ENCODE measurements at places on chromosomes 16 and 17. TPM values are rescaled to one million over a fixed set of nuclear protein-coding genes. Genes with fewer than 3 reads are reported as not detected.

Gene TSNAXIP1
- not detected for polyA plus RNA-seq

DNA sequence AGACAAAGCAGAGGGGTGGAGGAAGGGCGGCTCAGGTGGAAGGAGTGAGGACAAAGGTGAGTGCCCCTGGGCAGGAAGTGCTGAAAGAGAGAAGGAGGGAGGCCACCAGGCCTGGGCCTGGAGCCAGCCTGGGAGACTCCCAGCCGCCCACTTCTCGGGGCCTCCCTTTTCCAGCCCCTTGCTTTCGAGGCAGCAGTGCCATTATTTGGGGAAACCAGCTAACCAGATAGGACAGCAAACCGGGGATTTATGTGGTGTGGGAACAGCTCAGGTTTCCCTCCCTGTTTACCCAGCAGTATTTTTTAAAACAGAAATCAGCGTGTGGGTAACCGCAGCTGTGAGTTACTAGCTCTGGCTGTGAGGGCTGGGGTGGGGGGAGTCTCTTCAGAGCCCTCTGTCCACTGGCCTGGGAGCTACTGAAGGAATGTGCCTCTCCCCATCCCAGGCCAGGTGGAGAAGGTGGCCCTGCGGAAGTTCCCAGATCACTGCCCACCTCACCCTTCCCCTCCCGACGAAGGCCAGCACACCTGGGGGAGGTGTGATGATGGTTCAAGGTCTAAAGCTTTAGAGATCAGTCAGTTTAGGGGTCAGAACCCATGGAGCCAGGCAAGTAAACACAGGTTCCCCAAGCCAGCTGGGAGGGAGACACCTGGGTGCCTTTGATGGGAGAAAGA, 8.4 kb upstream of the MEOX1 start:
- no peak for DNase-seq

GRCh38 chr17:7021993-7022778, 664 bp upstream of the BCL6B start:
- peak; percentile 79 for DNase-seq

DNA sequence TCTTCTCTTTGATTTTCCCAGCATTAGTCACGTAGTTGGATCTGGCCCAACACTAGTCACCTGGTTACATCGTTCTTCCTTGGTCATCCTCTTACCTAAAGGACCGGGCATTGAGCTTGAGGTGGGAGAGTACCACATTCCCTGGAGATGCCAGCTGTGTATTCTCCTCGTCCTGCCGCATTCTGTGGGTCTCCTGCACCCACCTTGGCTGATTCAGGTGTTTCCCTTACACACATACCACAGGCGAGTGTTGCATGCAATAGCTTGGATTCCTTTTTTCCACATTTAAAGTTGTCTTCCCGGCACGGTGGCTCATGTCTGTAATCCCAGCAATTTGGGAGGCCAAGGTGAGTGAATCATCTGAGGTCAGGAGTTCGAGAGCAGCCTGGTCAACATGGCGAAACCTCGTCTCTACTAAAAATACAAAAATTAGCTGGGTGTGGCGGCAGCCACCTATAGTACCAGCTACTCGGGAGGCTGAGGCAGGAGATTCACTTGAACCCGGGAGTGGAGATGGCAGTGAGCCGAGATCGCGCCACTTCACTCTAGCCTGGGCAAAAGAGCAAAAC, 21.6 kb upstream of the CLEC18C start:
- no peak for DNase-seq

Gene KRT15
- polyA plus RNA-seq: not detected

DNA sequence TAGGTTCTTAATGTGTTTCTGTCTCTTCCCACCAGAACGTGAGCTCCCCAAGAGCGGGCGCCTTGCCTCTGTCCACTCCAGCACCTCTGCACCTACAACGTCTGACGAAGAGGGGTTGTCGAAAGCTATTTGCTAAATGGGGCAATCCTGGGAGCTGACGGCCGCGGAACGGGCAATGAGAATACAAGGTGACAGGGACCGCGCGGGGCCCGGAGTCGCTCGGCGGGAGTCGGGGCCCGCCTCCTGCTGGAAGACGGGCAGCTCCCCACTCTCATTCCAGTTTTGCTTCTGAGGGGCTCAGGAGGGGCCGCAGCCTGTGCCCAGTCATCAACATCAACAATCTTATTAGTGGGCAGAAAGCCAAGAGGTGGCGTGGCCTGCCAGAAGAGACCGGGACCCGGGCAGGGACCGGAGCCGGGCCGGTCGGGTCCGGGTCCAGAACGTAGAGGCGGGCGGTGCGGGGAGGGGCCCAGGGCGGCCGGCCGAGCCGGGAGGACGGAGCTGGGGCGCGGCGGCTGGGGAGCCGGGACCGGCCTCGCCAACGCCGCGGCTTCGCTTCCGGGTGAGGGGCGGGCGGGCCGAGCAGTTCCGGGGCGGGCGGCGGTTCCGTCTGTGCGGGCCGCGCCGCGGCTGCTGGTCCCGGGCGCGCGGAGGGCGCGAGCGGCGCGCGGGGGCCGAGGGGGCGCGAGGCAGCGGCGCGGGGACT, at the start of gene MOSMO:
Gene MOSMO (plus strand): TSS at position 603 of the 706 bp plus-strand sequence. CDS start 191 bp downstream, outside the sequence.
- peak; percentile 63 for DNase-seq

- no peak for DNase-seq
Observed at GRCh38 chr17:44751331-44751730, 7.5 kb upstream of the ADAM11 start.

DNA sequence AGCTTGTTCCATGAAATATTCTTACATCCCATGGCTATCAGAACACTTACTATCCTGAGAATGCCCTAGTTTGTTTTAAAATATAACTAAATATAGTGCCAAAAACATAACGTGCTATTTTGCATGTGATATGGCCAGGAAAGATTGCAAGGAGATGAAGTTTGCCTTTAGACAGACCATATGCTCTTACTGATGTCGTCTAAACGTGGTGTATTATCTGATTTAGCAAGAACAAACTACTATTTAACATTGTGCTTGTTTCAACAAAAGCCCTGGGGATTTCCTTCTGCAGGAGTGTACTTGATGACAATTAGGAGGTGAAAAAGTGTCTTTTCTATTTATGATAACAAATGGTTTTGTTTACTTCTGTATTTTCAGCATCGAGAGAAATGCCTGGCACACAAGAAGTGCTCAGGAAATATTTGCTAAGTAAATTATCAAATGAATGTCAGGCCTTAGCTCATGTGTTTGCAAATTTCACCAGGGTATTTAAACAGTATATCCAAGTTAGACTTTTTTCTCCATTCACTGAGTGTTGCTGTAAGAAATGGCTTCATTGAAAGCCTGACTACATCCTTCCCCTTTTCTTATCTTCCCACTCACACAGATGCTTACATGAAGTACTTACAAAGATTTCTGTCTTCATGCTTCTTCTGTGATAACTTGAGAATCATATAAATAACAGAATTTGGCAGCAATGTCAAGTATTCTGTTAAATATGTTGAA, 1033.6 kb downstream of the CDH8 start:
- DNase-seq: no peak

- DNase-seq: no peak
Observed at GRCh38 chr16:4709481-4709880, 16.1 kb downstream of the NUDT16L1 start.

Gene CALCOCO2
- polyA plus RNA-seq: 87.5 TPM

GRCh38 chr16:3980253-3981111, 100.0 kb upstream of the CREBBP start:
- DNase-seq: no peak

Gene ADAM11
- polyA plus RNA-seq: not detected

DNA sequence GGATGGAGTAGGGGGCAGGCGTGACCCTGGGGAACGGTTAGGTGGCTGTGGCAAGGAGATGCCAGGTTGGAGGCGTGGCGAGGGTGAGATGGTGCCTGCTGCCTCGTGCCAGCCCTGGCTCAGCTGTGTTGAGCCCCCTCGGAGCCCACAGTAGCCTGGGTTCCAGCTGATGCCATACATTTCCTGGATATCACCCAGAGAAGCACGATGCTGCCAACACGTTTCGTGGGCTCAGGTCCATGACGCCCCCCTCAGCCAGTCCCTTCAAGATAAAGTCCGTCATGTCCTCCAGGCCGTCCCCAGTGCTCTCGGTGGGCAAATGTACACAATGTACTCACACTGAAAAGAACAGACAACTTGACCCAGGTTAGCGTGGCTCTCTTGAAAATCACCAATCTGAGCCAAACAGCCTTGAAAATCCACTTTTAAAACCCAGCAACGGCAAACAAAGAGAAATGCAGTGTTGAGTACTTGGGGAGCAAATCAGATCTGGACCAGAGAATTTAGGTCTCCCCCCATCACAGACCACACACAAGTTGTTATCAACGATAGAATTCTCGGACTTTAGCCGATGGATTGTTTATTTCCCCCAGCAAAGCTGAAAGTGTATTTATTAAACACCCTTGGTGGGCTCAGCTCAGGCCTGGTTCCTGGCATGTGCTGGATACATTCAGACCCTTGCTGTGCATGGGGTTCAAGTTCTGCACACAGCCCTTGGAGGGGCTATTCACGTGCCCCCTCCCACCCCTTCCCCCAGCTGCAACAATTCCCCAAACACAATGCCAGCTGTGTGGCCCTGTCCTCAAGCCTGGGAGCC, 102.8 kb upstream of the PLCG2 start:
- DNase-seq: no peak

DNA sequence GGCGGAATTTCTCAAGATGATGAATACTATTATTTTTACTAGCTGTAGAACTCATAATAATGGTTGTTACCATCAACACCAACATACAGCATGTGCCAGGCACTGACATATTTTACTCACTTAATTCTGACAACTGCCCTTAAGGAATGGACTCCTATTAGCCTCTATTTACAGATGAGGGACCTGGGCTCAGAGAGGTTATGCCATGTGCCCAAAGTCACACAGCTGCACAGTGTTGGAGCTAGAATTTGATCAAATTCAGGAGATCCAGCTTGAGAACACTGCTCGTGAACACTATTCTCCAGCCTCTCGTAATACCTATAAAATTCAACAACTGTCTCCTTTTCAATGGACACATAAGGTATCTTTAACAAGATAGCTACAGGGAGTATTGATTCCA, 97.2 kb downstream of the XYLT1 start:
- no peak for DNase-seq

DNA sequence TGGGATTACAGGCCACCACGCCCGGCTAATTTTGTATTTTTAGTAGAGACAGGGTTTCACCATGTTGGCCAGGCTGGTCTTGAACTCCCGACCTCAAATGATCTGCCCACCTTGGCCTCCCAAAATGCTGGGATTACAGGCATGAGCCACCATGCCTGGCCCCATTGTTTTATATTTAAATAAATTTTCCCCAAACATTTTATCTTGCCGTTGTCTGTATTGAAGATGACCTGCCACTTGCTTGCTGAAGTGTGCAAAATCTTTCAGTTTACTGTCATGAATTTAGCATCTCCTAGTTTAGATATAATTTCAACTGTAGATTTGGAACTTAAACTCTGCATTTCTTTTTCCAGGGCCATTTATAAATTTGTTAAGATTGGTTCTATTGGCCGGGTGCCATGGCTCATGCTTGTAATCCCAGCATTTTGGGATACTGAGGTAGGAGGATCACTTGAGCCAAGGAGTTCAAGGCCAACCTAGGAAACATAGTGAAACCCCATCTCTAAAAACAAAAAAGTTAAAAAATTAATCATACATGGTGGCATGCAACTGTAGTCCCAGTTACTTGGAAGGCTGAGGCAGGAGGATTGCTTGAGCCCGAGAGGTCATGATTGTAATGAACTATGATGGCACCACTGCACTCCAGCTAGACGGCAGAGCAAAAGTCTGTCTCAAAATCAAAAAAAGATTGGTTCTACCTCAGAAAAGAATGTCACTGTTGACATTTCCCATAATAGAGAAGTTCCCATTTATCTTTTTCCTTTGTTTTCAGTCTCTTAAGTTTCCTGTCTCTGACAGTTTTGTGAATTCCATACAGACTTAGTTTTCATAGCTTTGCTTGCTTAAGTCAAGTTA, 84.4 kb downstream of the VMP1 start:
- DNase-seq: no peak

Gene RAB34
- polyA plus RNA-seq: 66.7 TPM

Gene FA2H
- not detected for polyA plus RNA-seq

DNA sequence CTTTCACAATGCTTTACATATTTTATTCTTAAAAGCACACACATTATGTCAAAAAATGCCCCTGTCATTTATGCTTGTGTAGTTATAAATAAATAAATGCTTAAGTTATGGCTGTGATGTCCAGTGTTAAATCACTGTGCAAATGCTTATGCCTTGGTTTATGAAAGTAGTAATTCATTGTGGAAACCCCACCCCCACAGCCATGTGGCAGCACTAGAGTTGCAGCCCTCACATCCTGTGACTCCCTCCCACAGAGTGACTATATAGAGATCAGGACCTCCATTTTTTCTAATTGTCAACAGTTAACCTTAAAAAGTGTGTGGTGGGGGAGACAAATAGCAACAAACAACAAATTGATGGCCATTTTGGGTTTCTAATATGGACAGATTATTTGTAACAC, 2.4 kb downstream of the SKAP1 start:
- DNase-seq: no peak

Gene ACE
- polyA plus RNA-seq: not detected

Gene MYO1D
- 0.26 TPM for polyA plus RNA-seq

Gene SMIM5
- polyA plus RNA-seq: 0.15 TPM

DNA sequence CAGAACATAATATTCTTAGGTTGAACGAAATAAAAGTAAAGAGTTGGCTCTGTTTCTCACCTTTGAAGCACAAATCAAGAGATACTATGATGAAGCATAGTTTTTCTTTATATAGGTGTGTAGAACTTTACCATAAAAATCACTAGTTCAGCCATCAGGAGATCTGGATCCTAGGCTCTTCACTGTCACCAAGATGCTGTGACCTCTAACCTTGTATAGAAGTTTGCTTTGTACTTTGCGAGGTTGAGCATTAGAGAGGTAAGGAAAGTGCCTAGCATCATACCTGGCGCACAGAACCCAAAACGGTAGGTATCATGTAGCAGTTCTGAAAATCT, 553 bp upstream of the CDC6 start:
- DNase-seq: no peak

Gene EVPL
- not detected for polyA plus RNA-seq

Gene TNFRSF17
- not detected for polyA plus RNA-seq

DNA sequence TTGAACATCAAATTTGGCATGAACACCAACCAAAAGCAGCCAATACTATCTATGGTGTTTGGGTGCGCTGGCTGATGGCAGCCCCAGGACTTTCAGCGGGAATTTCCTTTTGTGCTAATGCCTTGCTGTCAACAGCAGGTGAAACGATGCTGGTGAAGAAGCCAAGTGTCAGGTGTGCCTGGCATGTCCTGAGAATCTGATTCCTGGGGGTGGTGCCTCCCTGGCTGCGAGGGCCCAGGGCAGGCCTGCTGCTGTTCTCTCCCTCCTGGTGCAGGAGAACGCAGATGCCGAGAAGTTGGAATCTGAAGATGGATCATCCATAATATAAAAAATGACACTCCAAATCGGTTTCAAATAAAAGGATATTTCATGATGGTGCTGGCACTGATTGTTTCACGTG, 62.0 kb upstream of the DNAJA2 start:
- DNase-seq: no peak

Gene FOXL1
- polyA plus RNA-seq: not detected

Gene DCAKD
- polyA plus RNA-seq: 11.5 TPM

Gene LYRM9
- polyA plus RNA-seq: 5.9 TPM

GRCh38 chr17:65403626-65404025, 157.8 kb downstream of the AXIN2 start:
- DNase-seq: no peak
